Activated naive CD8-positive, alpha-beta T cell treated with anti-CD3 and anti-CD28 coated beads for 36 hours (primary cell): ENCODE measurements at places on chromosomes 13 and 19. TPM values are rescaled to one million over a fixed set of nuclear protein-coding genes. Genes with fewer than 3 reads are reported as not detected.

- no peak for DNase-seq
Observed at GRCh38 chr19:58513213-58513693, 1.5 kb upstream of the SLC27A5 start.

The MYPOP gene
- 3.9 TPM for total RNA-seq

The ZNF491 gene
- 0.56 TPM for total RNA-seq

The MICOS13 gene
- 53.5 TPM for total RNA-seq

DNA sequence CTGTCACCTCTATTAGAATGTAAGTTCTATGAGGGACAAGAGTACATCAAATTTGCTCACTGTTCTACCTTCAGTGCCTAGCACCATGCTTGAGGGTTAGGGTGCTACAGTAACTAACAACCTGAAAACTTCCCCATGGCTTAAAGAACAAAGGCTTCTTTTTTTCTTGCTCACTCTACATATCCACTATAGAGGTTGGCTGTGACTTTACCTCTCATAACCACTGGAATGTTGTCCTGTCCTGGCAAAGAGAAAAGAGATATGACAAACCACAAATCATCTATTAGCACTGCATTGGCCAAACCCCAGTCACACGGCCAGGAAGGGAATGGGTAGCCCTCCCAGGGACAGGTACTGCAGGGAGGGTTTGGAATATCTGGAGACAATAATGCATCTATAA lies 23.2 kb upstream of the ACOD1 start:
- DNase-seq: no peak

GRCh38 chr19:58395220-58395978 lies at the start of gene RNF225:
Gene RNF225 (plus strand): TSS chr19:58395656. CDS start chr19:58396090, 434 bp downstream.
- DNase-seq: no peak

The METTL21C gene
- not detected for total RNA-seq

GRCh38 chr13:91017031-91017668 lies 330.3 kb upstream of the MIR17HG start:
- DNase-seq: peak; percentile 7

DNA sequence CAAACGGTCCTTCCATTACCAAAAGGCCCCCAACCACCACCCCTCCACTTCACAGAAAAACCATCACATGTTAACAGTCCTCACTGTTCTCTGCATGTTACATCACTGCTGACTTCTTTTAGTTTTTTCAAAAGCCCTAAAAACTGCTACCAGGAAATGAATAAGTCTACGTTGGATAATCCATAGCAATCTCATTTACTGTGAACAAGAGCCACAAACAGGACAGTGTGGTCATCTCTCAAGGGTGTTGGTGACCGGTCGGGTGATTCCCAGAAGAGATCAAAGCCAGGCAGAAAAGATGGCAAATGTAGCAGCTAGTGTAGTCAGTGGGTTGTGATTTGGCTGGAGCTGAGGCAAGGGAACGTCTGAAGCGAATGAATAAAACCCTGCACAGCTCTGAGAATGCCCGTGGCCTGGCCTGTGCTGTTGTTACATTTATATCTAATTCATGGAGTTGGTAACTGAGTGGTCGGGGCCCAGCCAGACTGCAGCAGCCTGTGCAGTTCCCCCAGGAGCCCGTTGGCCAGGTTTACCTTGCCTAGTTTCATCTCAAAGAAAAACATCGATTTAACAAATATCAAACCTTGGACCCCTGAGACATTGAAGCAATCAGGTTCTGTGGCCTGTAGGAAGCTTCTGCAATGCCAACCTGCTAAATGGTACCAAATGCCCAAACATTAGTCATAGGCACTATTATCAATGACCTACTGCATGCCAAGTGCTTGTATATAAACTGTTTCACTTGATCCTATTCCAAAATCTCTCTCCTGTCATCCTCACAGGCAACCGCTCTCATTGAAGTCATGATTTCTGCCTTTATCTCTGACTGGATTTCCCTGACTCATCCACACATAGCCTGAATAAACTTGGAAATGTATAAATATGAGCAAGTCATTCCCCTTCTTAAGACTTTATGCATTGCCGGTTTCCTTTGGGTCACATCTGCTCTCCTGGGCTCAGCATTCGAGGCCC lies 153.8 kb upstream of the SERP2 start:
- no peak for DNase-seq

The KLK2 gene
- 0.45 TPM for total RNA-seq

DNA sequence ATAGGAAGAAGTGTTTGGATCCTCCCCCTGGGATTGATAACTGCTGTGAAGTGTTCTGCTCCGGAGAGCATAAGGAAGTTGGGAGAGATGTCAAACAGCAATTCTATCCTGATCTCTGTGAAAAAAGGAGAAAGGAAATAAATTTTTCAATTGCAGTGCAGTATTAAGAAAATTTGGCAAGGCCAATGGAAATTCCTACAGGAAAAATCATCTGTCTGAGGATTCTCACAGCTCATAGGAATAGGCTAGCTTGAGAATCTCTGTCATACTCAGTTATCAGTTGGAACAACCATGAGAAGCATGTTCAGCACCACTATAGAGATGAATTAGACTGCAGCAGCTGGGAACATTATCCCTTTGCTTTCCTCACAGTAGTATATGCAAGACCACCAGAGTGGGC lies 1238.9 kb upstream of the MIR17HG start:
- DNase-seq: no peak

DNA sequence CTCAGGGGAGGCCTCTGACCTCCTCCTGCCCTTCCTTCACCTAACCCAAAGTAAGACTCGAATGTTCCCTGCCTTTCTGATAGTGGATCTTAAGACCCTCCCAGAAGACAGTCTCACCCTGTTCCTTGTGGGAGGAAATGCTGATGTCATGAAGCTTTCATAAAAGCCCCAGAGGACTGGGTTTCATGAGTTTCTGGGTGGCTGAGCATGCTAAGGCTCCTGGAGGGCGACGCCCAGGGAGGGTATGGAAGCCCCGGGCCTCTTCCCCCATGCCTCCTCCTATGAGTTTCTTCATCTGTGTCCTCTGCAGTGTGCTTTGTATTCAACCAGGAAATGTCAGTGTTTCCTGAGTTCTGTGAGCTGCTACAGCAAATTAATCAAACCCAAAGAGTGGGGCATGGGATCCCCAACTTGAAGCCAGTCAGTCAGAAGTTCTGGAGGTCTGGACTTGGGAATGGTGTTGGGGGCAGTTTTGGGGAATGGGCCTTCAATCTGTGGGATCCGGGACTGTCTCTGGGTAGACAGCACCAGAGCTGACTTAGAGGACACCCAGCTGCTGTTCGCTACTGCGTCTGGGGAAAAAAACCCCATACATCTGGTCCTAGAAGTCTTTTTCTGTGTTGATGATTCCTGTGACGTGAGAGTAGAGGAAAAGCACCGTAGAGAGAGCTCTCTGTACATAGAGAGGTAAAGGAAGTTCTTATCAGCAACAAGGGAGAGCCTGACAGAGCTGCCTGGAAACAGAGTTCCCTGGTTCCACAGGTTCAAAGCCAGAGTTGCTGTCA lies 2.0 kb upstream of the LILRB2 start:
- no peak for DNase-seq

The MISP3 gene
- total RNA-seq: 0.31 TPM

DNA sequence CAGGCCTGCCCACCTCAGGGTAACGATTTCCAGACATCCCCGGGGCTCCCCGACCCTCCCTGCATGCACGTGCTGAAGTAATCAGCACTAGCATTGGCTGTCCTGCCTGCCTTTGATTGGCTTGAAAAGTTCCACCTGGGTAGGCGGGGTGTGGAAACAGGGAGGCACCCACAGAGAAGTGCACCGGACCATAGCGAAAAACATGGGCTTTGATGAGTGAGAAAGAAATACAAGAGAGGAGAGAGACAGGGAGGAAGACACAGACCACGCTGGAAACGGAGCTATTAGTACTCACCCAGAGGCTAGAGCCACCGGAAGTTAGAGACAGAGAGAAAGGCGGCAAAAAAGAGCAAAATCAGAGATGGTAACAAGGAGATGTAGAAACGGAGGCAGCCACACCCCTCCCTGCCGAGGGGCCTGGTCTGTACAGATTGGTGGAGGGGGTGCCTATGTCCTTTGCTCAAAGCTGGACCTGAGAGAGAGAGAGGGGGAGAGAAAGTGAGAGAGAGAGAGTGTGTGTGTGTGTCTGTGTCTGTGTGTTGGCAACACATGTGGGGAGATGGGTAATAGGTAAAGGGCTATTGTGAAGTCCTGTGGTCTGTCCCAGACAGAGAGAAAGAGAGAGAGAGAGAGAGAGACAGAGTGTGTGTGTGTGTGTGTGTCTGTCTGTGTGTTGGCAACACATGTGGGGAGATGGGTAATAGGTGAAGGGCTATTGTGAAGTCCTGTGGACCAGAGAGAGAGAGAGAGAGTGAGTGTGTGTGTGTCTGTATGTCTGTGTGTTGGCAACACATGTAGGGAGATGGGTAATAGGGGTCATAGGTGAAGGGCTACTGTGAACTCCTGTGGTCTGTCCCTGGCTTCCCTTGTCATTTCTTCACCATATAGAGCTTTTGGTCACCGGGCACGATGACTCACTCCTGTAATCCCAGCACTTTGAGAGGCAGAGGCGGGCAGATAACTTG lies 2.9 kb downstream of the CGB3 start:
- peak; percentile 17 for DNase-seq

DNA sequence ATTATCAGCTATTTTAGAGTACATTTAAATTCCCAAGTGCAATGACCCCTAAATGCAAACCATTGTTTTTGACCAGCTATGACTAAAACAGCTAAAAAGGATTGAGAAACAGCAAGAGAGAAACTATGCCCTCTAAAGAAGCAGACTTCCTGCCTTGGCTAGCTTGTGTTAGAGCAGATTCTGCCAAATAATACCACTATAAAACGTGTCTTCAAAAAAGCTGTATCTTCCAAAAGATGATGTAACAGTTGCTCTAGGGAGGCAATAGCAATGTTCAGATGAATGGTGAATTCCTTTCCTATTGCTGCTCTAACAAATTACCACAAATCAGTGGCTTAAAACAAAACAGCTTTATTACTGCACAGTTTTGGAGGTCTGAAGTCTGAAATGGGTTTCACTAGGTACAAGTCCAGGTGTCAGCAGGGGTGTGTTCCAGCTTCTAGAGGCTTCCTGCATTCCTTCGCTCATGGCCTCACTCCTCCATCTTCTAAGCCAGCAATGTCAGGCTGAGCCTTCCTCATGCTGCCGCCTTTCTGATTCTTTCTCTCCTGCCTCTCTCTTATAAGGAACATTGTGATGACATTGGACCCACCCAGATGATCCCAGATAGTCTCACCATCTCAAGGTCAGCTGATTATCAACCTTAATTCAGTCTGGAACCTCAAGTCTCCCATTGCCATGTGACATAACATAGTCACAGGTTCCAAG lies 84.5 kb downstream of the LRRC63 start:
- DNase-seq: no peak

- no peak for DNase-seq
Observed at GRCh38 chr13:44921931-44922758, 67.1 kb downstream of the NUFIP1 start.

The AMH gene
- 10.0 TPM for total RNA-seq

DNA sequence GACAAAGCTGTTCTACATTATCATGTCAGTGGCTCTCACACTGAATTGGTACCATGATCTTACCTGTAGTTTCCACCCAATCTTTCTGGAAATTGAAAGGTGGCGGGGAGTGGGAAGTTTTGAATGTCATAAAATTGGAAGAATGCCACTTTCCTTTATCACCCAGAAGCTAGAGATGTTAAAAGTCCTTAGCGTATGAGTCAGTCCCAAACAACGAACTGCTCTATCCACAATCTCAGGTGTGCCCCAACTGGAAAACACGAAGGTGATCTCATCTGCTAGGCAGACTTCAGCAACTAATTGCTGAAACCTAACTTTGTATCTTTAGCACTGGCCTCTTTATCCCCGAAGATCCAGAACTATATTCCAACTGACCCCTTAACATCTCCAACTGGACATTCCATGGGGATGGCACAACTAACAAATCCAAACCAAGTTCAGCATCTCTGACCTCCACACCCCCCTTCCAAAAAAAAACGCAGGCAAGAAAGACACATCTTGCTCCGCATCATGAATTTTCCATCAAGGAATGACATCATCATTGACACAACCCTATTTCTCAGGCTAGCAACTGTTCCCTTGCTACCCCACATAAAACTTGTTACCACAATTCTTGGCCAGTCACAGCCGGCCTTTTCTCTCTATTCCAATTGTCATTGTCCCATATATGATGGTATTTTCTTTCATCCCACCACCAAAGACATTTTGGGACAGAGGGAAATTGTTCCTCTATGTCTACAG lies 175.4 kb downstream of the KLF12 start:
- DNase-seq: no peak

DNA sequence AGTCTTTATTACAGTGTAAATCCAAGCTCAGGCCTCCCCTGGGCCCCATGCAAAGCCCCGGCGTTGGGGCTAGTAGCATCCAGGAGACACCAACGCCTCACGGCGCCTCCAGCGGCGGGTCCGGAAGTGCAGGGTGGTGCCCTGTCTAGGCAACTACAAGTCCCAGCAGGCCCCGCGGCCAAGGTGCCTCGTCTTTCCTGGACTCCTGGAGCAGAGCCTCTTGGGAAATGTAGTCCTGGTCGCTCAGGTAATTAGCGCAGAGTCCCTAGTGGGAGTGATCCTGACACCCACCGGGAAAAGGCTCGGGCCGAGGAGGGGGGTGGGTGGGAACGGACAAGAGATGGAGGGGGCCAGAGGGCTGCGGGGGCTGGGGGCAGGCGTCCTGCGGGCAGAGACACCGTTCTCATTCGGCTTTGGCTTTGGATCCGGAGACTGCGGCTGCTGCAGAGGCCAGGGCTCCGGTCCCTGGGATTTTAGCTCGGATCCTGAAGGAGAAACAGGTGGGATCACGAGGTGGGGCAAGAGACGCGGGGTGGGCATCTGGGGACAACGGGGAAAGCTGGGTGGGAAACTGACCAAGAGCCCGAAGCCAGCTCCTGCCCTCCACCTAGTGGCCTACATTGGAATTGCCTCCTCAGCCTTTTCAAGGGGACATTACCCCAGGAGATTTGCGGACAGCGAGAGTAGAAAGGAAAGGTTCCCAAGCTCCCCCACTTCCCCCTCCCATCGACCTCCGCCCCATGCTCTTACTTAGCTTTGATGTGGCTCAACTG lies 11.4 kb downstream of the RTN2 start:
- peak; percentile 97 for DNase-seq

DNA sequence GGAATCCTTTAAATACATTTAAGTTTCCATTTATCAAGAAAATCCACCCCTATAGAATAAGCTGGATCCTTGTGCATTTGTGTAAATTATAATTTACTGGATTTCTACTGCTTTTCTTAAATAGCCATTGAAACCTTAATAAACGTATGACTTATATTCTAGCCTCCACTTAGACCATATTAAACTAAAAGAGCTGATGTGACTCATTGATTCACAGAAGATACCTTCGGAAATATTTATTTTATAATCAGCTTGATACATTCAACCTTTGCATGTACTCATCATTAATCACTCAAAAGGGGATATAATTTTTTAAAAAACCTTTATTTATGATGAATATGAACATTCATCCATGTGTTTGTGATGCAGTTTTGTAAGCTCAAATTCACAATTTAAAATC lies 136.3 kb downstream of the SPRY2 start:
- DNase-seq: no peak

DNA sequence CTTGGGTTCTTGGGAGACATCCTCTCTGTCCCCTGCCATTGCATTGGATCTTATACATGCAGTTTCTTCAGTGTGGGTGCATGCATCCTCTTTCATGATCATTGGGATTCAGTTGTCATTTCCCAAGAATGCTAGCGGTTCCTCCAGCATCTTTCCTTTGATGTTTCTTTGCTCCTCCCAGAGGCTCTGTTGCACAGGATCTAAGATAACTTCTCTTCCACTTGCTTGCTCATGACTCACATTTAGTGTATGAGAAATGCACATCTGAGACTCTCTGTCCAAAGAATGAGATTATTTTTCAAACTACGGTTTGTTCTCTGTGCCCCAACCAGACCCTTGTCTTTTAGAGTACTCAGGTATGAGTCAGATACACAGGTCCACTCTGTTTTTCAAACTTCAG lies 197.1 kb downstream of the NDFIP2 start:
- no peak for DNase-seq

The NLRP9 gene
- not detected for total RNA-seq
